ENCODE measurements at places on chromosomes 5 and 9.

DNA sequence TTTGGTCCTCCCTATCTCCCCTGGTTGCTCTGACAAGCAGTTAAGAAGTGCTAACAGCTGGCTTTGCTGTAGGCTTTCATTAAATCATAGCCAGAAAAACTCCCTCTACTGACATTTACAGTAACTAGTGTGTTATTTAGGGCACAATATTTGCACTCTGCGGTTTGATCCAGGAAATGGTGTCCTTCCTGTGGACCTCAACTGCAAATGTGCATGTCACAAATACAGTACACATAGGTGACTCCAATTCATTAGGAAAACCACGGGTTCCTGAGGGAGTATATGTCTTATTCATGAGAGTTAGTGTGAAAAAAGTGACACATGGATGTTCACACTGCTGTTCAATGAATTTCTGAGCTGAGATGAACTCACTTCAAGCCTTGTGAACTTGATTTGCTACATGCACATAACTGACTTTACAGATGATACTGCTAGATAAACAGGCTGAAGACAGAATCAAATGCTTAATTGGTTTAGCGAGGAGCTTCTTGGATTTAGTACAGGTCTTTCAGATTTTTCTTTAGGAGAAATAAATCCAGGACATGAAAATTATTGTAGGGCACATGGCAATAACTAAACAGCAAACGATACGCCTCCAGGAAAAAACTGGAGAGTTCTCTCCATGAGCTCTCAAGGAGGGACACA, 281.5 kb downstream of the EFNA5 start:
- DNase-seq, result no peak

GRCh38 chr9:95845751-95846150, 29.7 kb upstream of the ERCC6L2 start:
- DNase-seq, result no peak

DNA sequence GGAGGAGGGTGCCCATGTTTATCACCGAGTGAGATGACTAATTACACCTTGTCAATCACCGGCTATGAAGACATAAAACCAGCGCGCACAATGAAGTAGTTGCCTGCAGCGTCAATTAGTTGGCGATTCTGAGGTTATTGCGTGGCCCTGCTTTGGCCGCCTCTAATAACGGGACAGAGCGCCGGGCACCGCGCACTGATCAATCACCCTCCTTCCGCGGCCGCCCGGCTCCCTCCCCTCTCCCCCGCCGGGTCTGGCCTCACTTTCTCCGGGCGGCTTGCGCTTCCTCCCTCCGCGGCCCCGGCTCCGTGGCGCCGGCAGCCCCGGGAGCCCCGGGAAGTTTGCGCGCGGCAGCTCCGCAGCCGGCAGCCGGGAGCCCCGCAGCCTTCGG, 3.3 kb upstream of the LHX2 start:
- no peak for DNase-seq

GRCh38 chr5:15538516-15538915, 38.5 kb downstream of the FBXL7 start:
- no peak for DNase-seq

- no peak for DNase-seq
Measured at GRCh38 chr9:93380410-93381060, 71.0 kb upstream of the FAM120A start.

DNA sequence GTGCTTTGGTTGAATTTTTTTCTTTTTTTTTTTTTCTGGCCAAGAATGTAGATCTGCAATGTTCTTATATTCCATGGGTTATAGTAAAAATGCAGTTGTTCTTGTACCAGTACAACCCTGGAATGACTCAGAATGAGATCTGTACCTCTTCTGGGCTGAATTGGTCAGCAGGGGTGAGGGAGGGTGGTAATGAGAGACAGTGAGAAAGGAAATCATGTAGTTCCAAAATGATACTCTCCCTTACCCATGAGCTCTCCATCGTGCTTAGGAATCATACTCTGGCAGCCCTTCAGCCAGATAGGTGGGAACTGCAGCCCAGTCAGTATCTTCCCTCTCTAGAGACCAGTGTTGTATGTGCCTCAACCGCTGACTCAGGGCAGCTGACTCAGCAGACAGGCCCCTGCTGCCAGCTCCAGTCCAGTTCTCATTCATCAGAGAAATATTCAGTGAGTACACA, 2.1 kb upstream of the GLIS3 start:
- no peak for DNase-seq

GRCh38 chr5:77569409-77569808, 69.1 kb downstream of the OTP start:
- no peak for DNase-seq

DNA sequence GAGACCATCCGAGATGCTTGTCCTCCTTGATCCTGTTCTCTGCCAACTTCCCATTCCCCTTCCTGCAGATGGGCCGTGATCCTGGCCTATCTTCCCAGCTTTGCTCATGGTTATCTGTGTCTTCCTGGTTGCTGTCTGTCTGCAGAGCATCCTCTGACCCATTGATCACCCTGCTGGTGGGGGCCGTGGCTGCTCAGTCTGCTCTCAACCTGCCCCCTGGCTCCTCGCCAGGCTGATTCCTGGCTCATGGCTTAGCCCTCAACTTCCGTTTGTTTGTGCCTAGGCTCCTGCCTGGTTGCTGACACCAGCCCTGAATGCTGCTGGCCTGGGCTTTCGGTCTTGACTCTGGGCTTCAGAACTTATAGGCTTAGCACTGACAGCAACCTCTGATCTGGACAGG, 67.1 kb upstream of the SMIM15 start:
- no peak for DNase-seq

- no peak for DNase-seq
Measured at GRCh38 chr9:73093740-73094379, 57.8 kb upstream of the ANXA1 start.

GRCh38 chr5:149765932-149766331, 35.8 kb downstream of the PPARGC1B start:
- DNase-seq, result no peak

- no peak for DNase-seq
Measured at GRCh38 chr5:179832039-179832745, 11.5 kb downstream of the SQSTM1 start.

DNA sequence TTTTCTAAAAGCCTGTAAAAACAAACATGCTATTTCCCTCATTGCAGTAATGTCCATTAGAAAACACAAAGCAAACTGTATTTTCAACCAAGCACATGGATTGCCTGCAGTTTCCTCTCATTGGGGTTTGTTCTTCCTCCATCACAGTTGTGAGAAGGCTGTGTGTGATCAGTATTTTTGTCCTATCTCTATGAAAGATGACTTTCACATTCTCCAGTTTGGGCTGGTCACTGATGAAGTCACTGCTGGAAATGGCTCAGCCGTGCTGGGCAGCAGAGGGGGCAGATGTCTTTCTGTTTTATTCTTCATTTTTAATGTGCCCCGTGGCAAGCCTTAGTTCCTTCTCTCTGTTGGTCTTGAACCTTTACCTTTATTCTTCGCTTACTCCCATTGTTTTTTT, 288.9 kb upstream of the MPDZ start:
- DNase-seq, result no peak

- no peak for DNase-seq
Measured at GRCh38 chr9:35686222-35687203, 3.2 kb downstream of the TPM2 start.

- DNase-seq, result no peak
Measured at GRCh38 chr5:165617491-165617890, 2112.1 kb downstream of the MAT2B start.

DNA sequence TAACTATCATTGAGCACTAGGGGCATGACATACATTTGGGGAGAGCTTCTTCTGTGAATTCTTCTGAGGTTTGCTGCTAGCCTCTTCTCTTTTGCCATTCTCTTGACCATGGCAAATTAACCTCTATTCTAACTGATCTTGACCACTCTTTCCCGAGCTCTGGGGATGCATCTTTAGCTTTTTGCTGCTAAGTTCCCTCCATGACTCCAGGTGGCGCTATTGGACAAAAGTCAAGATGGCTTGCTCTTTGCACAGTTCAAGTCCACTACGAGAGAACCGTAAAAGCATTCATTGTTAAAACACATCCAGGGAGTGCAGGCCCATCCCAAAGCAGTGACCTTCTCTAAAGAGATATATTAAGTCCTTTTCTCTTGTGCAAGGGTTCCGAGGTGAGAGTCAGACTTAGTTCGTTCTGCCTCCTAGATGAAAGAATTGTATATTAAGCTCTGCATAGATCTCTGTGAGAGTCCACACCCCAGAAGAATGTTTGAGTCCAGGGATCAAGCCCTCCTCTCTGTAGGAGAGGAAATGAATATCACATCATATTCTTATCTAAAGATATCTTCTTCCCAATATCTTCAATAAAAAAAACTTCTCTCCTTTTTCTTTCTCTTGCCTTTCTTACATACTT, 1152.9 kb upstream of the CDH6 start:
- DNase-seq, result no peak

GRCh38 chr9:8531826-8532415, 732.3 kb upstream of the DMAC1 start:
- DNase-seq, result no peak

Measured in stimulated activated naive CD4-positive, alpha-beta T cell treated with Interleukin-2 at 50 U/mL for 16 hours (primary cell).